ENCODE measurements at places on chromosomes 5 and 9.

DNA sequence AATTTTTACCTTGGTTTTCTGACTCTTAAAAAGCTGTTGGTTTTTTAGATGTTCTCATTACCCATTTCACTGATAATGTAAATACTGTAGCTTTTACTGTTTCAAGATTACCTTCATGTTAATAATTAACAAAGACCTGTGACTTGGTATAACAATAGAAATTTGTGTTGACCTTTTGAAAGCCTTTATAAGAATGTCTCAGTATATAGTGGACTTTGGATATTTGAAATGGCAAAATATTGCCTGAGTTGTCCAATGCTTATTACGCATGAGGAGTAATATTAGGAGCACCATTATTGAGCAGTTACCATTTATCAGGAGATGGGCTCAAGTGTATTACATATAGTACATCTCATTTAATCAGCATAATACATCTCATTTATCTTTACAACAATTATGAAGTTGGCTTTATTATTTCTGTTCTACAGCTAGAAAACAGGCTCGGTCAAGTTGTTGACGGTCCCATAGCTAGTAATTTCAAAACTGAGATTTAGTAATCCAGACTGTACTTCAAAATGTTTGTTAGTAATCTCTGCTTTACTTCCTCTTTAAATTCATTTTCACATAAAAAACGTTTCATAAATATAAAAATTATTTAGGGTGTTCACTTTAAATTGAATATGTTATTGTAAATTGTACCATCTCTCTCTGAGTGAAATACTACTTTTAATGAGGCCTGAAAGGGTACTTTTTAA, 50.7 kb upstream of the FKTN start:
- no peak for DNase-seq

DNA sequence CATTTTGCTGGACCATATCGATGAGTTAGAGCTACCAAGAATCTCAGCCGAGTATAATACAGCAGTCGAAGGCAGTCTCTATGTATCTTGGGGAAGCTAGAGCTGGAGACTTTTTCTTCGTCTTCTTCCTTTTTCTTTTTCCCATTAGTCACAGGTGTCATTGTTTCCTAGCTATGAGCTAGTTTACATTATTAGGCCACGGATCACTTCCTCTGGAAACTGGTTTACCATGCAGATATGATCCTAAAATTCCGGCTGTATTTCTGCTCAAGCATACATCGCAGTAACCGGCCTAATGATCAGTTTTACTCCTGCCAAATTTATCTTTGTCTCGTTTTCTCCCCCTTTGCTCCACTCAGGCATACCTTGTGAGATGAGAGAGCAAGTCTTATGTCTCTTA, 312.8 kb downstream of the ARHGAP26 start:
- no peak for DNase-seq

DNA sequence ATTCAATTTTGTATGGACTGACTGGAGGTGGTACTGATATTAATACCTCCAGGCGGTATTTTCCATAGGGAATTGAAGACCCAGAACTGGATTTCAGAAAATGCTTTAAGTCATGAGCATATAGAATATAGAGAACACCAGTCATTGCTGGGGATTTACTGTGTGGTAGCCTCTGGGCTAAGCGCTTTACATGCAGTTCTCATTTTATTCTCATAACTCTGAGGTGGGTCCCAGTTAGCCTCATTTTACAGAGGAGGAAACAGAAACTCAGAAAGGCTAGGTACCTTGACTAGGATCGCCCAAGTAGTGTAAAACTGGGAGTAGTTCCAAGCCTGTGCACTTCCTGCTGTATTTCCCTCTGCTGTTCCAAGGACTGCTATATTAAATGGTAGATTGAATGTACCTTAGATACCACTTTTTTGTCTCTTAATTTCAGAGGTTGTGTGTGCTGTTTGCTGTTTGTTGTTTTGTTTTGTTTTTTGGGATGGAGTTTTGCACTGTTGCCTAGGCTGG, 13.8 kb downstream of the SLC44A1 start:
- DNase-seq = no peak

DNA sequence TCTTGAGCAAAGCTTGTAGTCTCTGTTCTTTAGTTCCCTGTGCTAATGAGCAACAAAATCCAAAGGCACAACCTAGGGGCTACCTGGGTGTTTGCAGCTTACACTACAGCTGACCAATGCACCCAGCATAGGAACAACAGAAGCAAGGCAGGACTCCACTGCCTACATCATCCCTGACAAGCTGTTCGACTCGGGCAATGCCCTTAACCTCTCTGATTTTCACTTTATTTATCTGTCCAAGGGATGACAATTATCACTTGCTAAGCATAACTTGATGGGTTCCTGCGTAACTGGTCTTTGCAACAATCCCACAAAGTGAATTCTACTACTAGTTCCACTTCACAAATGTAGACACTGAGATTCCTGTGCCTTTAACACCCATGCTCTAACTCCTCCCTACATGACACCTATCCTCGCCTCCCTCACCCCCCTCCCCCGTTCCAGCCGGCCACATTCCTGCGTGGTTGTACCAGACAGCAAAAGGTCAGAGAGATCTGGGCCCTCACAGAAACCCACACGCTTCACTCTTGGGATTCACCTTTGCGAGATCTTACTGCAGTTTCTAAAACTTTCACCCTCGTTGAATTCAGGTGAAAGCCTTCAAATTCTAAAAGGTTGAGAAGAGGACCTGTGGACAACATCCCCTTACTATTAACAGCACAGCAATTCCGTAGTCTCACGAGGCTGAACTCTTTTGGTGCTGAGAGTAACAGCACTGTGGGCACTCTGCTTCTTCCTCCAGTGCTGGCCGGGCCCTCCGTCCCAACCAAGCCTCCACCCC, 995 bp downstream of the IPPK start:
- no peak for DNase-seq

DNA sequence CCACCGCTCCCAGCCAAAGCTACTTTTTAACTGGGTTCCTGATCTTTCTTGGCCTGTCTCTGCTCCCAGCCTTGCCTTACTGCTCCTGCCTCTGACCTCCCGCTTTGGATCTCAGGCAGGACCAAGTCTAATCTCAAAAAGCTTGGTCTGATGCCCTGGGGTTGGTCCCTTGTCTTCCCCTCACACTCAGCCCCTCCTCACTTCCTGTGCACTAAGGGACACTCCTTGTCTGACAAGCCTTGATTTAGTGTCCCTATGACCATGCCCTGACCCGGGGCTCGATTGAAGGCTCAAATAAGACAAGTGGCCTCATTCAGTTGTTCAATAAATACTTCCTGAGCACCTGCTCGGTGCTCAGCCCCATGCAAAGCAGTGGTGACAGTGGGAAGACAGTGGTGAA, 3.7 kb upstream of the GTF3C5 start:
- DNase-seq = no peak

DNA sequence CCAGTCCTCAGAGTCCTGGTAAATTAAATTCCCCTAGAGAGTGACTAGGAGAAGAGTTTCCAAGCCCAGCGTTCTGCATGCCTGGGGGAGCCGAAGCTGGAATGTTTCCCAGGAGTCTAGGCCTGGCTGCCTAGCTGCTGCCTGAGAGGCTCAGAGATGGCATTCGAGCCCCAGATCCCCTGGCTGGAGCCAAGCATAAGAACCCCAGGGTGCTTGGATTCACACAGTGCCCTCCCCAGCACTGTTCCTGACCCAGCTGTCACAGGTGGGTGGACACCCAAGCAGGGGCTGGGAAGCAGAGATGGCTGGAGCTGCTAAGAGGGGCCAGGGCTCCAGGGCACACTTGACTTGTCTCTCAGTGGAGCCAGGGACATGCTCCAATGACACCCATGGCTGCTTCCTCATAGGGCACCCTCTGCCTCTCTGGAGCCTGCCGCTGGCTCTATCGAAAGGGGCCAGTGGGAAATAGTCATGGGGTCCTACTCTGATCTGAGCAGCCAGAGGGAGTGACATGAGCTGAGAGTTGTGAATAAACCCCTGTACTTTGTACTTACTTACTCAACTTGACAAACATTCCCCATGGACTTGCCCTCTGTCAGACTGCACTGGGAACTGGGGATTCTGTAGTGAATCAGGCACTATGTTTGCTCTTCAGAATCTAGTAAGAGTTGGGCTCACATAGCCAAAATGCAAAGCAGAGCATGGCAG, 62.6 kb upstream of the XPA start:
- no peak for DNase-seq
